Chondrocyte (in vitro differentiated cells): ENCODE measurements at places on chromosomes 12 and 14.
A peak's percentile ranks its signal among the peaks of the same experiment; 100 is the strongest.

DNA sequence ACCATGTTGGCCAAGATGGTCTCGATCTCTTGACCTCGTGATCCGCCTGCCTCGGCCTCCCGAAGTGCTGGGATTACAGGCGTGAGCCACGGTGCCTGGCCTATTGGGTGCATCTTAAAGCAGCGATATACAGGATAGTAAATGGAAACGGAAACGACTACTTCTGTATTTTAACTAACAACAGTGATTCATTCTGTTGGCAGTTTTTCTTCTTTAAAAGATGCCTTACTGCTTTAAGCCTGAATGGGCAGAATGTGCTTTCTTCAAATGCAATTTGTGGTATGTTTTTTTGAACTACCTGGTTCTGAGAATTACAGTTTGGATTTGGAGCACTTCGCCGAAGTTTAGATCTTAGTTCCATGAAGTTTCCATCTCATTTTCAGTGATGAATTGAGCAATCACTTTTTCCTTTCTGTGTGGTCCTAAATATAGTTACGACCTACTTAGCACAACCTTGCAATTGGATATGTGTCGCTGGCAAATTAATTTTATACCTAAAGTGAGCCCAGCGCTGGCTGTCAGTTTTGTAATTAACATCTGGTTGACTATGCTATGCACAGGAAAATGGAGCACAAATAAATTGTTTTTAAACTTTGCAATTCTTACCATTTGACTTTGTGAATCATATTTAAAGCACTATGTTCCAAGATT, 53.6 kb upstream of the EIF5 start:
- no peak overlapping the region for H3K27ac ChIP-seq
- peak overlapping the region; percentile 19 for H3K4me3 ChIP-seq
- peaks cover 14% of the 10 kb centered on the region for H3K4me1 ChIP-seq
- no peaks in the 10 kb centered on the region for H3K36me3 ChIP-seq
- H3K27me3 ChIP-seq = peaks cover 17% of the 10 kb centered on the region

DNA sequence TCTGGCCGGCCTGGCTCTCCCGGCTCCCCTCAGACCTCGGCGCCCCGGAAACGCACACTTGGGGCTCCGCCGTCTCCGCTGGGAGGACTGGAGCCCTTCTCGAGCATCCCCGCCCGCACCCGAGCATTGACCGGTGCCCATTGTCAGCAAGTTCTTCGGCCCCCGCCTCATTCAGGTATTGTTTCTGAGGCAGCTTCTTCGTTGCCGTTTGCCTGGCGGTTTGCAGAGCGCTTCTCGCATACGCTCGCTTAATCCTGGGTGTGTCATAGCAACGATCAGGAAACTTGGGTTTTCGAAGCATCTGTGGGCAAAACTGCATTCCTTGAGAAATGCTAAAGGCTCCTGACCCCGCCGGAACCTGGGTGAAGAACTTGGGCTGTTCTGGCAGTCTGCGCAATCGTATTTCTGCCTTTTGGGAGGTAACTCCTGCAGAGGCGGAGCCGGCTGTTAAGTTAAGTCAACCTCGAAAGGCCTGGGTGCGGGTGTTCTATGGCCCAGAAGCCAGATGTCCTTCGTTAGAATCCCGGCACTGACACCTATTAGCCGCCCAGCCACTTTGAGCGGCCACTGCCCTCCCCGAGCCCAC, 518 bp downstream of the GSKIP start:
- peak overlapping the region; percentile 46 for H3K27ac ChIP-seq
- H3K4me3 ChIP-seq = peak overlapping the region; percentile 77
- no peaks in the 10 kb centered on the region for H3K27me3 ChIP-seq

GRCh38 chr12:58888131-58888783, 32.0 kb downstream of the LRIG3 start:
- peaks cover 80% of the 10 kb centered on the region for H3K4me1 ChIP-seq
- no peaks in the 10 kb centered on the region for H3K27me3 ChIP-seq
- H3K27ac ChIP-seq = peak overlapping the region; percentile 67
- no peak overlapping the region for H3K4me3 ChIP-seq

DNA sequence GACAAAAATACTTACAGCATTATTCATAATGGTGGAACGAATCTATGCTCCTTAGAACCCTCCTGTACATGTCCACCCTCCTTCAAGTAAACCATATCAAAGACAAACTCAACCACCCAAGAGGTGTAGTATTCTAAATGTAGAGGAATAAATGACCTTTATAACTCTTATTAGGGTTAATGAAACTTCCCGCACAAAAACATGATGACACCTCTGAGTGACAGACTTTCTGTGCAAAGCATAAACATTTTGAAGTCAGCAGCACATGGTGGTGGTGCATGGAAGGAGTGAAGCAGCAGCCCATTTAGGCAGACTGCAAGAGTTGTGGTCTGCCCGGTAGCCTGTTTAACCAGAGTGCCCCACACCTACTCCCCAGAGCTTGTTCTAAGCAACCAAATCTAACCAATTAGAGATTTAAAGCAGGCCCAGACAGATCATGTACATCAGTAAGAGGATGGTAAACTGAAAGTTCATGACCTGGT, 615 bp upstream of the ASB8 start:
- H3K27me3 ChIP-seq = no peaks in the 10 kb centered on the region
- H3K4me3 ChIP-seq = peak overlapping the region; percentile 93
- peaks cover 2% of the 10 kb centered on the region for H3K36me3 ChIP-seq
- peak overlapping the region; percentile 88 for H3K27ac ChIP-seq
- no peak for DNase-seq

- H3K27ac ChIP-seq = no peak overlapping the region
- peaks cover 31% of the 10 kb centered on the region for H3K4me1 ChIP-seq
- DNase-seq = no peak
Observed at GRCh38 chr12:115973968-115974724, 303.3 kb downstream of the MED13L start.

GRCh38 chr12:4448943-4449850, 3.6 kb upstream of the FGF6 start:
- DNase-seq = no peak
- H3K27me3 ChIP-seq = no peaks in the 10 kb centered on the region
- peaks cover 18% of the 10 kb centered on the region for H3K4me1 ChIP-seq
- H3K36me3 ChIP-seq = no peaks in the 10 kb centered on the region
